ENCODE measurements at places on chromosomes 5 and 9.

DNA sequence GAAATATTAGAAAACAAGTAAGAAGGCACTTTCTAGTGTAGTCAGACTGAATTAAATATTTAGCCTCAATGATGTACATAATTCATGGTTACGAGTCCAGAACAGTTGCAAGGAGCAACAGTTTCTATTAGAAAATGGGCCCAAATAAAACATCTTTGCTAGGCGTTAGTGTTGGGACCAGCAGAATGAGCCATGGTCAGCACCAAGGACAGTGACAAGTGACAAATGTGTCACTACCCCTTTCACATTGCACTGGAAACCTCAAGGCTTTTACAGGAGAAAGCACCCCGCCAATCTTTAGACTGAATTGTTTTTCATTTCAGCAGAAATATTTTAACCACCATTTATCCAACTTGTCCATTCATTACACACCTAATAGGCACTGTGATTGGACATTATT lies 301.3 kb upstream of the ADCY2 start:
- DNase-seq, result no peak

DNA sequence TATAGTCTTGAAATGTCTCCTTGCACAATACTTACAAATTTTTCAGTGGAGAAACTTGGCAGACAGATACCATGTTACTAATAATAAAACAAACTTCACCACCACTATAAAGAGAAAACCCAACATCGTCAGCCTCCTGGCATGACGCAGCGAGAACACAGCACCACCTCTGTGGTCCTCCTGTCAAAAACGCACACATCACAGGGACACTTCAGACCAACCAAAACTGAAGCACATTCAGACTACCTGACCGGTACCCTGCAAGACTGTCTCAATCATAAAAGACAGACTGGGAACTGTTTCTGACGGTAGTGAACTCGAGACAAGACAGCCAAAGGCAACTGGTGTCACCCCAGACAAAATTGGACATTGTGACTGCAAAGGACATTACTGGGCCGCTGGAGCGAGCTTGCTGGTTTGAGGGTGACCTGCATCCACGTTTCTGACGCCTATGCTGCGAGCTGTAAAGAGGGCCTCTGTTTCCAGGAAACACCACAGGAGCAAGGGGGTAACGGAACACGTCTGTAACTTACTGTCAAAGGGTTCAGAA lies 34.4 kb downstream of the NSUN2 start:
- no peak for DNase-seq

DNA sequence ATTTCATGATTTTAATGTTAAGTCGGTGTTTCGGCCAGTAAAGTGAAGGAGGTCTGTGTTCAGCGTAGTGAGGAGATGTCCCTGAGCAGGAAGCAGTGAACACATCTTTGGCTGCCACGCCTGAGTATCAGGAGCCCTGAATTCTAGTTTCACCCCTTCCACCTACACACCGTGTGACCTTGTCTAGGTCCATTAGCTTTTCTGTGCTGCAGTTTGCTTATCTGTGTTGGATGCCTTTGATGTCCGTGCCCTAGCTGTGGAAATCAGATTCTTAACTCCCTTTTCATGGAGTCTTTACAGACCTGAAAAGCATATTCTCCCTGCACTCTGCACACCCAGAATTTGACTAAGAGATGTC lies 601 bp downstream of the FBXO38 start:
- DNase-seq, result no peak

GRCh38 chr9:96161819-96162218 lies 140.2 kb downstream of the HSD17B3 start:
- no peak for DNase-seq

DNA sequence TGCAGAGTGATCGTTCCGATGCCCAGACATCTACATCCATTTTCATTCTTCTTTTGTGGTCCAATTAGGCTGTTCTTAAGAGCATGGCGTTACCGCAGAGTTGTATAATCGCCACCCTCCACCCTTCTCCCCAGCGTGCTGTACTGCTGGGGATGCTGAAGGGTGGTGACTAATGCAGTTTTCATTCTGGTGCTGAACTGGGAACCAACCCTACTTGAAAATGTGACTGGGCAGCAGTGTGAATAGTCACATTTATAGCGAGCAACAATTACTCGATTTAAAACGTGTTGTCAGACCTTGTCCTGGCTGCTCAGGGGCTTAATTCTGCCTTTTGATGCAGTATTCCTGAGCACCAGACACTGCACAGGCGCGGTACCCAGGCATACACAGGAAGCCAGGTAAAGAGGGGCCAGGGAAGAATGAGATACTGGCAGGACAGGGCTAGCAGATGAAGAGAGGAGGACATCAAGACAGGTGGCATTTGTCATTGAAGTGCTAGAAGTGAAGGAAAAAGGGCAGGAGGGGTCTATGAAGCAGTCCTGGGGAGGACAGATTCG lies 719 bp upstream of the ISCA1 start:
- peak; percentile 2 for DNase-seq

DNA sequence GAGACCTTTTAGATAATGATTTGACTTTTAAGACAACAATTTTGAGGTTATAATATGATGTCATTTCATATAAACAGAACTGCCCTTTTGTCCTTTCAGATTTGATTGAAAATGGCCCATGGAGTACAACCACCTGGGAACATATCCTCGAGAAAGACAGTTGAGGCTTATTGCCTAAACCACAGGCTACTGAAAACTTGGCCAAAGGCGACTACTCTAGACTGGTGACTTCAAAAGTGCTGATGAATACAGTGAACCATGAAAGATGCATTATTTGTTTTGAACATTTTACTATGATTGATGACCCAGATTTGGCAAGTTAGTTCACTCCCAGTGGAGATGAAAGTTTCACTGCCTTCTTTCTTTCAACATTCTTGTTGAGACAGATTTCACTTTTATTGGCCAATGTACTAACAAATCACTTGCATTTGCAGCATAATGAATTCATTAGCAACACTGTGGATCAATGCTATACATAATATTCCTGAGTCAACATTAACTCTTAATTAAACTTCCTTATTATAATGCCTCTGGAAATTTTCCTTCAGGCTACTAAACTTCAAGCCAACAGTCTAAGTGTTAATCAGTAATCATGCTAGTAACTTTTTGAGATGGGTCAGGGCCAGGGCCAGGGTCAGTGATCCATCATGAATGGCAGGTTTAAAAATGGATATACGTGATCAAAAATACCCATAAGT lies 480.3 kb downstream of the RAB3C start:
- DNase-seq, result no peak

GRCh38 chr5:67462147-67462546 lies 265.5 kb upstream of the CD180 start:
- no peak for DNase-seq

DNA sequence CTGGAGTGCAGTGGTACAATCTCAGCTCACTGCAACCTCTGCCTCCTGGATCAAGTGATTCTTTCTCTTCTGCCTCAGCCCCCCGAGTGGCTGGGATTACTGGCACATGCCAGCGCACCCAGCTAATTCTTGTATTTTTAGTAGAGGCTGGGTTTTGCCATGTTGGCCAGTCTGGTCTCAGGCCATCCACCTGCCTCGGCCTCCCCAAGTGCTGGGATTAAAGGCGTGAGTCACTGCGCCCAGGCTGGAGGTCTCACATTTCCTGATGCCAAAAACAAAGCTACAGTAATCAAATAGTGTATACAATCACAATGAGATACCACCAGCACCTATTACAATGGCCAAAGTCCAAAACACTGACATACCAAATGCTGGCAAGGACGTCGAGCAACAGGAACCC lies 51.1 kb downstream of the TTLL11 start:
- no peak for DNase-seq

- no peak for DNase-seq
Observed at GRCh38 chr9:86075132-86076109, 23.9 kb downstream of the GOLM1 start.

DNA sequence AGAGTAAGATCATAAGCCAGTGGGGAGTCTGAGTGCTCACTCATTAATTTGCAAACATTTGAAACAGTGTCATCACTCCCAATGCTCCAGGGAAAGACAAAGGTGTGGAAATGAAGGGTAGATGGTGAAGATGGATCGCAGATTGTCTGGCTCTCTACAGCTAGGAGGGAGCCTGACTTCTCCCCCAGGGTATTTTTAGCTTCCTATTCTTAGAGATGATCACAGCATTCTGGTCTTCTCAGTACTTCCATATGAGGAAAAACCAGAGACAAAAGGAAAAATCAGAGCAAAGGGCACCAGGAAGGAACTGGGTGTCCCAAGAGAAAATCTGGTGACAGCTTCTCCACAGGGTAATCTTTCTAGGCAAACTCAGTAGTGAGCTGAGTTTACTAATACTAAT lies 401.9 kb upstream of the GRIA1 start:
- DNase-seq, result no peak

DNA sequence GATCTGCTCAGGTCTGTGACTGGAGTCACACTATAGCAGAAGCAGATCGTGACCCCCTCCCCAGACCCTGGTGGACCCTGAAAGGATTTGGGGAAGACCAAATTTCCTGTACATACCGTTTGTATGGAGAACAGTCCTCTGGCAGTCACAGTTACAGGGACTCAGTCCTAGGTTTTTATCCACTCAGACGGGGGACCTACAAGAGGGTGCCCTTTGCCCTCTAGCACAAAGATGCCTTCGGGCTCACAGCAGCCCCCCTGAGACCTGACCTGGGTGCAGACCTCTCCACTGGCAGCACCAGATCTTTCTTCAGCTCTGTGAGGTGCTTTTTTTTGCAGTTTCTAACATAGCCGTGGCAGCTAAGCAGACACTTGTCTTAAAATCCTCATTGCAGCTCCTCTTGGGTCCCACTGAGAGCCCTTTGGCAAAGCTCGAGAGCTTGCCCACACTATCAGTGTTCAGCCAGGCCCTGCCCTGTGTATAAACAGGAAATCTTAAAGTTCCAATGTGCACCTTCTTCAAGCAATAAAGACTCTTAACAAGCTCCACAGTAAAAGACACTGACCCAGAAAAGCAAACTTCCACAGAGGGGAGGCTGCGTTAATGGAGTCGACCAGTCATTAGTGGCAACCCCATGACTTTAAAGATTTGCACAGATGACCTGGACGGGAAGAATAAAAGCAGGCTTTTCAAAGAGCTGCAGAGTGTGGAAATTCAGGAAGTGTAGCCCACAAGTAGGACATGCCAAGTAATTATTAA lies 71.8 kb upstream of the LHFPL2 start:
- no peak for DNase-seq

- no peak for DNase-seq
Observed at GRCh38 chr5:42495914-42496313, 72.7 kb downstream of the GHR start.

GRCh38 chr5:50476549-50476948 lies 35.5 kb upstream of the EMB start:
- no peak for DNase-seq

- DNase-seq, result no peak
Observed at GRCh38 chr5:163473635-163474243, 13.3 kb downstream of the HMMR start.

GRCh38 chr9:112042244-112042638 lies 132.9 kb downstream of the SUSD1 start:
- no peak for DNase-seq

- DNase-seq, result no peak
Observed at GRCh38 chr5:65197531-65198455, 283.9 kb downstream of the ADAMTS6 start.

- no peak for DNase-seq
Observed at GRCh38 chr5:162684145-162684544, 616.6 kb downstream of the GABRG2 start.

DNA sequence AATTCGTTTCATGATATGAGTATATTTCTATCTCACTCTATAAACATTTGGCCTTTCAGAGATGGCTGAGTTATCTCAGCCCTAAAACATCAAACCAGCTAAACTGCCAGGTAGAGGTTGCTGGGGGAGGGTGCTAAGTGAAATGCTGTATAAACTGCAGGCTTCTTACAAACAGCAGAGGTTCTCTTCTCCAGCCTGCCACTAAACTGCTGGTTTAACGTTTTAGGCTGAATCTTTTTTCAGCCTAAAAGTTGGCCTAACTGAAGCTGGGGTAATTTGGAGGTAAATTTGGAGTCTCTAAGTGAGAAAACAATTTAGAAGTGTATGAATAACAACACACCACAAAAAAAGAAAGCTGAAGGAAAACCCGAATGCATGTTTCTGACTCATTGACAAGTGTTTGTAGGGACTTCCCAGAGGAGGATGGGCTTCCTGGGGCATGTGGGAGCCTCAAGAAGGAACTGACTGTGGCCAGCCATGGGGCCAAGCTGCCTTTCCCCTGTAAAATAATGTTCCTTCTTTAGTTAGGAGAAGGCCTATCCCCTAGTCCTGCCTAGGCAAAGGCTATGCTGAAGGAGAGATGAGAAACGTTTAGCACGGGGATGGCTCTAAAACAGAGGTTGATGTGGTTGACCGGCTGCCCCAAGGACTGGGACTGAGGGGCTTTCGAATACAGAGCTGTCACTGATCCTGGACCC lies 44.3 kb downstream of the SLC28A3 start:
- DNase-seq, result no peak

GRCh38 chr9:122159026-122159924 lies at the start of the genes MORN5 and NDUFA8:
Gene MORN5, plus strand, starts transcription at chr9:122159908. Its CDS starts 65 bp downstream, at chr9:122159973.
Gene NDUFA8, minus strand, starts transcription at chr9:122159779. Its CDS starts 102 bp downstream, at chr9:122159677.
- peak; percentile 91 for DNase-seq

DNA sequence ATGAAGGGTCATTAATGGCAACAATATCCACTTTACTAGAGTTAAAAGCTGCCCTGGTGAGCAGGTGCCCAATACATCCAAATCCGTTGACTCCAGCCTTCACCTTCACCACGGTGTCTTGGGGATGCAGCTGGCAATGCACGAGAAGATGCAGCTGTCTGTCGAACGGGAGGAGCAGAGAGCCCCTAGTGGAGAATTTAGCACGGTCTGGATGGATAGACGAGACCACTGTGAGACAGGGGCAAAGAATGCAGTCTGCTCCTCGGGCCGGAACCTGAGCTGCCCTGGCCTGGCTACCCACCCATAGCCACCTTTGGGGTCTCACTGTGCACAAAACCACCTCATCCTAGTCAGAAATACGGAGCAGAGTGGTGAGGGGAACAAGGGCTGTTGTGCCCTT lies 35.1 kb downstream of the ADRA1B start:
- no peak for DNase-seq

- no peak for DNase-seq
Observed at GRCh38 chr5:7869474-7870136, 657 bp downstream of the MTRR start.

DNA sequence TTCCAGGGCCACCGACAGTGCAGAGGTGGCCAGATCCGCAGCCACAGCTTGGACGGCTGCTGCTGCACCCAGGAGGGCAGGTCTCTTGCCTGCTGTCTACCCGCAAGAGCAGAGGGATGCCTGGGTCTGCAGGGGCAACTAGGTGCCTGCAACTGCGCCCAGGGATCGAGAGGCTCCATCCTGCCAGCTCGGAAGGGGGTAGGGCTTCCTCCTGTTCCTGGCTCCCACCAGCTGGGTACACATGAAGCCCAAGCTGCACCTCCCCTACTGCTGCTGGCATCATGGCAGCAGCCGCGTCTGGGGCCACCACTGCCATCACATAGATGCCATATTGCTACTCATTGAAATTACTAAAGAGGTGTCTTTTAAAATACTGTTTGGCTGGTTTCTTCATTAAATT lies 12.7 kb upstream of the PRR16 start:
- DNase-seq, result no peak

DNA sequence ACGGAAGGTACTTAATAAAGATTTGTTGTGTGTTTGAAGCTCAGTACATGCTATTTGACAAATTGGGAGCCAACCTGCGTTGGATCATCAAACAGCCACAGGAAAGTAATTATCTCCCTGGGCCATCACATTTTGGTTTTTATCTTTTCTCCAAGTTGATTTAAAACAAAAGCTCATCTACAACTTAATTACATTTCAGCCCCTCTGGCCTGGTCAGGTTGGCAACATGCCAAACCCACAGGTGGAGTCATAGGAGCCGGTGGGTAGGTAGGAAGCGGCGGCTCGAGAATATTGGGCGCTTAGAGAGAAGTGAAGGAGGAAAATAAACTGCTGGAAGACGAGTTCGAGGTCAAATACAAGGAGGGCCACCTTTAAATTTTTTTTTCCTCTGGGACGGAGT lies 64.9 kb upstream of the FANCC start:
- DNase-seq, result no peak

All from stimulated activated CD8-positive, alpha-beta memory T cell treated with anti-CD3 and anti-CD28 coated beads, Interleukin-7, amount 100 ng/mL, for 24 hours (primary cell).